Fibroblast of the conjunctiva (primary cell): ENCODE measurements at places on chromosomes 11 and 22.

- no peak for DNase-seq
Measured at GRCh38 chr11:2916892-2917645, 12.2 kb downstream of the PHLDA2 start.

GRCh38 chr11:72398058-72398758 lies 36.1 kb downstream of the CLPB start:
- DNase-seq = no peak

DNA sequence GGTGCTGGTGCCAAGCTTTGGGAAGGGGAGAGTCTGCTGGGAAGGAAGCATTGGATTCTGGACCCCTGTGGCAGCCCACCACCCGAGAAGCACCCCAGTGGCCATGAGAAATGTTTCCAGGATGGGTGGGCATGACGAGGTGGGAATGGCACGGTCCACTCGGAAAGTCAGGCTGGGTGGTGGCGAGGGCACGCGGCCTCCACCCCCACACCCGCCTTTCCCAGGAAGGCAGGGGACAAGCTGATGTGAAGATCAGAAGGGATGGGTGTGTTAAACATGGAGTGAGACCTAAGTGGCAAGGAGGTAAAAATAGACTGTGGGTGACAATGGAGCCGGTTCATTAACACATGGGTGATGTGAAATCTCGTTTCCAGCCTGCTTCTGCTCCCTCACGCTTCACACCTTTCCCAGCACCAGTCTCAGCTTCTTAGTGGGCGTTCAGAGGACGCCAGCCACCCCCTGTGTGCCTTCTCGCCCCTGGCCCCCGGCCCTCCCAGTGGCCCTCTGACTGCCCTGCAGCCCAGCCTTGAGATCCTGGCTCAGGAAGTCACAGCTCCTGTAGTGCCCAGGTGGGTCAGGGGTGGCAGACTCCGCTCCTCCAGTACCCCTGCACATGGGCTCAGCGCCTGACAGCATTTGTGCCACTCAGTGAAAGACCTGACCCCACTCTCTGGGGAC lies 27.6 kb downstream of the LRRC10B start:
- no peak for DNase-seq

DNA sequence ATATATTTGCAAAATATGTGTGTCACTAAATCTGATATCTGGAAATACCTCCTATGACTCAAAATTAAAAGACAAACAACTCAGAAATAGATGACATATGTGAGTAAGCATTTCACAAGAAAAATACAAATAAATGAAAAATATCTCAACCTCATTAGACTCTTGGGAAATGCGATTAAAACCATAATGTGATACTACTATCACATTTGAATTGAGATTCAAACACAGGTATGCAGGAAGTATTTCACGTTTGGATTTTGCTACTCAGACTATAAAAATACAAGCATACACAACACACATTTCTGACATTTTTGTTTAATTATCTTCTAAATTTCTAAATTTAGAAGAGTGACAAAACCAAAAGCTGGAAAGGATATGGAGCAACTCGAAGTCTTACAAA lies 811.9 kb upstream of the LRRC4C start:
- DNase-seq = no peak
